ENCODE measurements at places on chromosomes 4 and X.
A peak's percentile ranks its signal among the peaks of the same experiment; 100 is the strongest.

DNA sequence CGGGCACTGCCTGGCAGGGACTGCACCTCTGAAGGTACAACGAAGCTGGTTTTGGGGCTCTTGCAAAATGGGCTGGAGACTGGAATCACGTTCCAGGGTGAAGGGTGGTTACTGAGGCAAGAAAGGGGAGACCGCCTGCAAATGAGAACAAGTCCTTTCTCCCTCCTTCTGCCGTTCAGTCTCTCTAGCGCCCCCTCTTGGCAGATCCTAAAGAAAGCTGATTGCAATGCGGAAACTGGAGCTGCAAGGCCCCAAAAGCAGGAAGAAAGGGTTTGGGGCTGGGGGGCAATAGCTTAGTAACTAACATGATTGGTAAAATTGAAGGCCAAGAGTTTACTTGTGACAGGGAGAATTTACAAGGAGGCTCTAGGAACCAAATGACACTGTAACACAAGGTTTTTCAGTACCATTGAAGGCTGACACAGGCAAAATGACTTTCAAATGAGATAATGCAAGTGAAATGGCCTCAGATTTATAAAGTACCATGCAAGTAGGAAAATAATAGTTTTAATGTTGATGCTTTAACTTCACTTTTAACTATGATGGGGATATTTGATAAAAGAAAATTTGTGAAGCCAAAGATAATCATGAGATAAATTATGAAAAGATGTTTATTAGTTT, 222.7 kb upstream of the HAND2 start:
- peak; percentile 35 for DNase-seq

- DNase-seq, result no peak
Observed at GRCh38 chr4:128525387-128525786, 237.8 kb upstream of the PGRMC2 start.

- DNase-seq, result no peak
Observed at GRCh38 chrX:110252711-110253110, 65.2 kb downstream of the AMMECR1 start.

DNA sequence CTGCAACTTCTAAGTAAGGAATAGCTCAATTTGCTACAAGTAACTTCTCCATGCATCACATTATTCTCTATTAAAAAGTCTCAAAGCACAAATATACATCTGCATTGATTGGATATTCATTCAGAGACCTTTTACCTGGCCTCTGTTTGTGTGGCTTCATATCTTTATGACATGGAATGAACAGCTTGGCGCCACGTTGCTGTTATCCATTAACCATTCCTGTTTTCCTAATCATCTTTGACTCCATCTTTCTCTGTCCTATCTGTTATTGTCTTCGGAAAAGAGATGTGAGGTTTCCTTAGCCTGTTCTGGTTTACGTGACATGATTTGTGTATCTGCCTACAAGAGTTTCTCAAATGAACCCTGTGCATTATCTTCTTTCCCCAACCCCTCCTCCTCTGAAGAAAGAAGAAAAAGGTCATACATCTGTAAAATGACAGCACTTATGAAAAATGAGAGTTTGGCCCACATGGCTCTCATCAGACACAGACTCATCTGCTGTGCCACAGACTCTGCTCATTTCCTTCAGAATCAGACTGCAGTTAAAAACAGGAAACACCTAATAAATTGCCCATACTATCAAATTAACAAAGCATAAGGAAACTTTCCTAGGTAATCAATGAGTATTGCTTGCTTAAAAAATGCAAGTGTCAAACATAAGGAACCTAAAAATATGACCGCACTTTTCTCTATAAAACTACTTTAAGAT, 347.6 kb upstream of the FAM241A start:
- no peak for DNase-seq

DNA sequence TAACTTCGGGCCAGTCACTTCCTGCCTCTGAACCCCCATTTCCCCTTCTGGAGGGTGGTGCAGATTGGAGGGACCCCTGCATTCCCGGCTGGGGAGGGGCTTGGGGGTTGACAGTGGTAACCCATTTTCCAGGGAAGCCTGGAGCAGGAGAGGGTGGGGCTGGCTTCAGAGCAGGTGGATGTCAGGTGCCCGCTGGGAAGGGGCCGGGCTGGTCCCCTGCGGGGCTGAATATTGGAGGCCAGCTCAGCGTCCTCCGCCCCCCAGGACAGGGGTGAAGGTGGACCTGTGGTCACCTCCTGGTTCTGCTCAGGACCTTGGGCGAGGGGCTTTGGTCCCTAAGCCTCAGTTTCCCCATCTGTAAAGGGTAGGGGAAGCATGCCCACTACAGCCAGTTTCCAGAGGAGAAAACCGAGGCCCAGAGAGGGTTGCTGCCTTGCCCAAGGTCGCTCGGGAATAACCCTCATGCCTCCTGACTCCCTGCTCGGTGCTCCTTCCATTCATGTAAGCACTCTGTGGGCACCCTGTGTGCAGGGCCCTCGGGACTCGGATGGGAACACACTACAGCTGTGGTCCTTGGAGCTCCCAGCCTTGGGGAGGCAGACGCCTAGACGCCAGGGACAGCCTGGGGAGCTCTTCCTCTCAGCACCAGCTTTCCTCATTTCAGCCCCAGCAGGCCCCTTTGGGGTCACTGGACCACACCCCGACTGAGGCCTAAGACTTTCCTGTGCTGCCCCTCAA, 683 bp downstream of the MAN2B2 start:
- no peak for DNase-seq

- no peak for DNase-seq
Observed at GRCh38 chrX:66200050-66200664, 36.1 kb downstream of the HEPH start.

DNA sequence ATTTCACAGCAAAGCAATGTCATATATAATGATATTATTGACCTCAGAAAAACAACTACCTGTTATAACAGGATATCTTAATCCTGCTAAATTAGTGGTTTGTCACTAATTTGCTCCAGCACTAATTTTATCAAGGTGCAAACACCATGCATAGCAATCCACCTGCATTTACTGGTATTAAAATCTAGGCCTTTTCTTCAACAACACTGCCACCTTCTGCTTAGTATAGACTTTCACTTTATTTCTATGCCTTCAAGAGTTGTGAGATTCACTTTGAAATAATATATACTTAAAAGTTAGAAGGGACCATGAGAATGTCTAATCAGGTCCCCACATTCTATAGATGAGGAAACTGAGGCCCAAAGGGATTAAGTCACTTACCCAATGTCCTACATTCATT, 82.1 kb upstream of the IQCM start:
- DNase-seq, result no peak

GRCh38 chr4:175090116-175090515, 172.0 kb downstream of the ADAM29 start:
- no peak for DNase-seq

DNA sequence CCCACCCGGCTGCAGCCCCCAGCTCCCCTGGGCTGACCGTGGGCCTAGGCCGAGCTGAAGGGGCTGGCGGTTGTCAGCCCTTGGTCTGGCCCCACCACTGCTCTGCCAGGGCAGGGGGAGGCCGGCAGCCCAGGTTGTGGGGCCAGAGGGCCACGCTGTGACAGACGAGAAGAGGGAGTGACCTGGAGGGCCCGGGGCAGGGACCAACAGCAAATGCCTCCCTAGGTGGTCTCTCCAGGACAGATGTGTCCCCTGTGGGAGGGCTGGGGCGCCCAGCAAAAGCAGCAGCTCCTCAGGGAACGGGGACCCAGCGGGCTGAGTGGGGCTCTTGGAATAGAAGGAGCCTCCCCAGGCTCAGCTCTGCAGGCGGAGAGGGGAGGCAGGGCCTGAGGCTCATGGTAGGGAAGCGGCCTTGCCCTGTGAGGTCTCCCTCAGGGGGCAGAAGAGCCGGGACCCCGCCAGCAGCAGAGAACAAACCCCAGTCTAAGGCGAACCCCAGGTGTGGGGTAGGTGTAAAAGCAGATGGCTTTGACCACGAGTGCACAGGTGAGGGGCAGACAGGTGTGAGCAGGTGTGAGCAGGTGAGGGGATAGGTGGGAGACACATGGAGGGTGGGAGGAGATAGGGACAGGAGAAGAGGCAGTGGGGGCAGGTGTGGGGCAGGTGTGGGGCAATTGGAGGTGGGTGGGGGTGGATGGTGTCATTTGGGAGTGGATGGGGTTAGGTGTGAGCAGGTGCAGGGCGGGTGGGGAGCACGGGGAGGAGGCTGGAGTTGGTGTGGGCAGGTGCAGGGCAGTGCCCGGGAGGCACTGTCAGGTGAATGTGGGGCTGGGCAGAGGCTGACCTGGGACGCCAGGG, 34.1 kb upstream of the SPON2 start:
- DNase-seq, result no peak

DNA sequence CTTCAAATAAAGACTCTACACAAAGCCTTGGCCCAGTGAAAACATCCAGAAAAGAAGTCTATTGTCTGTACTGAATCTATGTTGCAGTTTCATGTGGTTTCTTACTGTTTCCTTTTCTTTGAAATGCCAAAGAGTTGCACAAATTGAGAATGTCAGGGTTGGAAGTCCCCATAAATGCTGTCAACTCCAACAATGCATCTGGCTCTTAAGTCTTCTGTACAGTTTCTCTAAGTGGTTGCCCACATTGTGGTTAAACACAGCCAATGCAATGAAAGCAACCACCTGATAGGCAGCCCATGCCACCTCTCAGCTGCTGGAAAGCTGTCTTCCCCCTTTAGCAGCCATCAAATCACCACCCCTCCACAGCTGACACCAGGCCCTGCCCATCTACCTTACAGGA, 67.2 kb upstream of the C1GALT1C1 start:
- DNase-seq, result no peak

DNA sequence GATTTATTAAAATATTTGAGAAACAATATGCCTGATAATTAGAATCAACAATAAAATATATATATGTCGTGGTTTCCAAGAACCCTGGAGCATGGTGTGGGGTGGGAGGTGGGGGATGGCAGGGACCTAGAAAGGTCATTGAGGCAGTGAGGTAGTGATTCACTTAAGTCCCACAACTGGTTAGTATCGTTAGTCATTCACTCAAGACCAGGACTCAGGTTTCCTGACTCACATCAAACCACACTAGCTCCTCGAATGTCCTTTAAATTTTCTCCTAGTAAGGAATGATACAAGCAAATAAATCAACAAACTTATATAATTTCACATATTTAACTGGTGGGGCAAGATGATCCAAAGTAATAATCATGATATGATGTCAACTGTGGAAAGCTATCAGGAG, 158.8 kb upstream of the AADAT start:
- no peak for DNase-seq

- DNase-seq, result no peak
Observed at GRCh38 chrX:136623396-136623795, 24.6 kb upstream of the CD40LG start.

DNA sequence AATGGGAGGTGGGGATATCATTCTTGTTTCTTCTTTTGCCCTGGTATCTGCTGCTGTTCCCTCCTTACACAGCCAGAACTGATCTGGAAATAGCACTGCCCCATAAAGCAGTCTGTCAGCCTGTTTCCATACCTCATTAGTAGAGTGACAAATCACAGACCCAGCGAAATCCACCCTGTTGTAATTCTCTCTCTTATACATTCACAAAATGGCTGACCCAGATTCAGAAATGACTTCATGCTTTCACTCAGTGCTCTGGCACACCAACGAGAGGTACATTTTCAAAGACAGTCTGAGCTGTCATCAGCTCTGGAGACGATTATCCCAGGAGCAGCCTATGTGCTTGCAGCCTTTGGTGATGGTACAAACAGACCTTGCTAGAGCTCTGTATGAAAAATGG, 164.6 kb downstream of the AFF2 start:
- no peak for DNase-seq

DNA sequence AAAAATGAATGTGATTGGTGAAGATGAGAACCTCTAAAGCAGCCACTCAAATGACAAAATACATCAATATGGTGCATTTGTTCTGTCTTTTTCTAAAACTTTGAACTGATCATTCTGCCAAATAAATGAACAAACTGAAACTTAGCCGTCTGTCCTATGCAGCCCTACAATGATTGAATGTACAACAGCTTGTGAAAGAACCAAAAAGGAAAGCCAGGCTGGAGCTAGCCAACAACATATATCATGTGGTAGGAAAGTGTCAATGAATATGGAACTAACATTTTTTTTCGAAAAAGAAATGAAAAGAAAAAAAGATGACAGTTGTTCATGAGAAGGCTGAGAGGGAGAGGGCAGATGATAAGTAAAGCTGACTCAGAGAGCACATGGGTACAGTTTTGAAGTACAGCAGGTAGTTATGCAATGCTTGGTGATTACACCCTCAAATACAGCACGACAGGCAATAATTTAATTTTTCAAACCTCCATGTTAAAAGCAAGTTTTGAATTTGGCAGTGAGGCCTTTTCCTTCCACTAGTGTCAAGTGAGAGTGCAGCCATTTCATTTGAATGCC, 21.2 kb upstream of the SLC7A11 start:
- no peak for DNase-seq

DNA sequence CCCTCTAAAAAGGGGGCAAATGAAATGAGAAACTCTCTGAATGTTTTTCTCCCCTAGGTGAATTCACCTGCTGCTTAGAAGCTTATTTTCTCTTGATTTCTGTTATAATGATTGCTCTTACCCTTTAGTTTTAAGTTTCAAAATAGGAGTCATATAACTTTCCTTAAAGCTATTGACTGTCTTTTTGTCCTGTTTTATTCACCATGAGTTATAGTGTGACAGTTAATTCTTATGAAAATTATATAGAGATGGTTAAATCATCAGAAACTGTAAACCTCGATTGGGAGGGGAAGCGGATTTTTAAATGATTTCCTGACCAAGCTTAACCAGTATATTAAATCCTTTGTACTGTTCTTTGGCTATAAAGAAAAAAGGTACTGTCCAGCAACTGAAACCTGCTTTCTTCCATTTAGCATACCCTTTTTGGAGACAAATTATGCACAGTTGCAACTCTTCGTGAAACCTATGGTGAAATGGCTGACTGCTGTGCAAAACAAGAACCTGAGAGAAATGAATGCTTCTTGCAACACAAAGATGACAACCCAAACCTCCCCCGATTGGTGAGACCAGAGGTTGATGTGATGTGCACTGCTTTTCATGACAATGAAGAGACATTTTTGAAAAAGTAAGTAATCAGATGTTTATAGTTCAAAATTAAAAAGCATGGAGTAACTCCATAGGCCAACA, 4.2 kb downstream of the ALB start:
- no peak for DNase-seq

DNA sequence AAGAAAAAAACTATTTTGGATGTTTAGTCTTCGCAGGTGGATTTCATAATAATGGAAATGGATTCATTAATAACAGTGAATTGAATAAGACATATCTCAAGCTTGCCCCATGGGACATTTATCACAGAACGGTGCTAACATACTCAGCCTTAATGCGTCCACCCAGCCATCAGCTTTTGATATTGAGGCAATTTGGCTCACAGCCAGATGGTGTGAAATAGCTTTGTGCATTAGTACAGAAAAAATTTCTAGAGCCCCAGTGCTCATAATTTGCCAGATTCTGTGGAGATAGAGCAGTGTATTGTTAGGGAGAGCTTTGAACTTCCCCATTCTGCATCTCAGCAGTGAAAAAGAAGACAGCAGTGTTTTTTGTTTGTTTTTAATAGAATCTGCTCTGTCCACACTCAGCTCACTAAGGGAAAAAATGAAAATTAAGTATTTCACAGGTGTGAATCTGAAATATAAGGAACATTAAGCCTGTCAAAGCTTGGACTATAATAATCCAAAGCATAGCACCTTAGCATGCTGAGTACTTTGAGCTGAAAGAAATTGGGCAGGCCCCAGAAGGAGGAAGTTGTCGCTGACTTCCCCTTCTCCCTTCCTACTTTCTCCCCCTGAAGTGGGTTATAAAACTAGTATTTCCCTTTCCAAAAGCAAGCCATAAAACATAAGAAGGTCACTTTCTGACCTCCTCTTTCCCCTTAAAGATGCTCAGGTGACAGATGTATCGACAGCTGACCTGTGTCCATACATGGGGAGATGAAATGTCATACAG, 295.8 kb downstream of the MAGEB5 start:
- DNase-seq, result no peak

Data from stimulated activated CD4-positive, alpha-beta T cell treated with anti-CD3 and anti-CD28 coated beads, Interleukin-4, amount 100 ng/mL, for 48 hours (primary cell).